ENCODE measurements at places on chromosomes 3 and 15.

DNA sequence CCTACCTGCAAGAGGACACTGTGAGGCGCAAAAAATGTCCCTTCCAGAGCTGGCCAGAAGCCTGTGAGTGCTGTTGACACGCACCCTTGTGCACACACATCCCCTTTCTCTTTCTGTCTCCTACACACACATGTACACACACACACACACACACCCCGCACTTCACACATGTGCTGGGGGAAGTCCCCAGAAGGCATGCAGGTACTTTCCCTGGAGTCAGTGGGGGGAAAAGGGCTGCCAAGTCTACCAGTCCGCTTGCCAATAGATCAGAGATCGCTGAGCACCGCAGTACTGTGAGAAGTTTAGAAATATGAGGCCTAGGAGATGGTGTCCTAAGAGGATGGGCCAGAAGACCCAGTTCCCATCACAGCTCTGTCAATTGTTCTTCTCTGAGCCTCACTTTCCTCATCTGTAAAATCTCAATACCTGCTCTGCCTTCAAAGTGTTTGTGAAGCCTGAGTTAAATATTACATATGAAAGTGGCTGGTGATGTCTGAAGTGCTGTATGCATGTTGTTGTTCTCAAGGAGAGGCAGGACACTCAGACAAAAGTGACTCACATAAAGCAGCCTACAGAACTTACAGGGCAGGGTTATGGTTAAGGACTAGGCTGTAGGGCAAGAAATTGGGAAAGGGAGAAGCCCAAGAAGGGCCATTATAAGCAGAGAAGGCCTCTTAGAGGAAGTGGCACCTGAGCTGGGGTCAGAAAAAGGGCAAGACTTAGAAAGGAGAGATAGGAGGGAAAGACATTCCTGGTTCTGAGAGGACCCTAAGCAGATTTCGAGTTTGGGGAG is 6.8 kb downstream of the IL17RE start:
- no peak for DNase-seq

- no peak for DNase-seq
Observed at GRCh38 chr3:21703291-21703690, 47.7 kb downstream of the ZNF385D start.

DNA sequence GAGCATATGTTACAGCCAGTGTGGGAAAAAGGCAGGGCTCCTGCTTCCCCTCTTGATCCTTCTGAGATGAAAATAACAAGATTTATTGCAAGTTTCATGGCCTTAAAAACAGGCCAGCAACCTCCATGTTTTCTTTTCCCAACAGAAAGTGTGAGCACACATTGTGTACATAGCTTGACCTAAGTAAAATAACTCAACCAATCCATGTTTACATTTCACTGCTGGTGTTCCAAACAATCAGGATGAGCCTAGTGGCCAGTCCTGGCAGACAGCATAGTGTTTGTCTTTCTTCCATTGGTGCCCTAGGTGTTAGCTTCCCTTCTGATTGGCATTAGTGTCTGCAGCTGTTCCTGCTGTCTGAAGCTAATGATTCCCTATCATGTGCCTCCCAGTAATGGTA is 847.7 kb downstream of the EPHA3 start:
- no peak for DNase-seq

- DNase-seq: no peak
Observed at GRCh38 chr3:74009961-74010844, 385.5 kb upstream of the PDZRN3 start.

DNA sequence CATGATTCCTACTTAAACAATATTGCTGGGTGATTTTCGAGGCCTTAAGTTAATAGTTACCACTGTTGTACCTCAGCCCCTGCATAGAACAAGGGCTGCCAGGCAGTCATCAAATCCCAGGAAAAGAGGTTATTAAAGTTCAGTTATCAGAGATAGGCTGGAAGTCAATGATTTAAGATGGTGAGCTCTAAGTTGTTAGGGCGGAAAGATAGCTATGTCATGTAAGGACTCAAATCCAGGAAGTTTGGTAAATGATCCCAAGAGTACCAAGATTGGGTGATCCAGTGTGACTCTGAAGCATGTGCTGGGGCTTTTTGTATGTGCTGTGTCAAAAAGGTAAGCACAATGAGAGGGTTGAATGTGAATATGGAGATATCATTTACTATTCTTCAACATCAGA is 287.9 kb downstream of the NLGN1 start:
- DNase-seq: no peak

GRCh38 chr3:11136116-11136515 is 18.2 kb upstream of the HRH1 start:
- DNase-seq: no peak

- DNase-seq: no peak
Observed at GRCh38 chr3:79568938-79569337, 198.9 kb downstream of the ROBO1 start.

DNA sequence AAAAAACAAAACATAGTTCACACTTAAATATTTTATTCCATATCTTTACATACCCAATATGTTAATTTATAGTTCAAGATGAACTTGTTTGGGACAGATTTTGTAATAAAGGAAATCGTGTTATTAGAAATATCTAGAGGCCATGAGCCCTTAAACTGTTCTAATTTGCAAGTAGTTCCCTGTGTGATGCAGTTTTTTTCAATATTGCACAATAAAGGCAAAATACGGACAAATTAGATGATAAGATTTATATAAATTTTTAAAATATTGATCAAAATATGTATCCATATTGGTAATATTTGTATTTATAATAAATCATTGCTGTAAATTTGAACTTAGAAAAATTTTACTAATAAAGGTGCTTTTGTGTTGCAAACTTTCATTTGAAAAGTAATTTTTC is 23.8 kb downstream of the CTNNB1 start:
- DNase-seq: no peak

GRCh38 chr3:52839892-52840545 is 5.2 kb upstream of the MUSTN1 start:
- no peak for DNase-seq

DNA sequence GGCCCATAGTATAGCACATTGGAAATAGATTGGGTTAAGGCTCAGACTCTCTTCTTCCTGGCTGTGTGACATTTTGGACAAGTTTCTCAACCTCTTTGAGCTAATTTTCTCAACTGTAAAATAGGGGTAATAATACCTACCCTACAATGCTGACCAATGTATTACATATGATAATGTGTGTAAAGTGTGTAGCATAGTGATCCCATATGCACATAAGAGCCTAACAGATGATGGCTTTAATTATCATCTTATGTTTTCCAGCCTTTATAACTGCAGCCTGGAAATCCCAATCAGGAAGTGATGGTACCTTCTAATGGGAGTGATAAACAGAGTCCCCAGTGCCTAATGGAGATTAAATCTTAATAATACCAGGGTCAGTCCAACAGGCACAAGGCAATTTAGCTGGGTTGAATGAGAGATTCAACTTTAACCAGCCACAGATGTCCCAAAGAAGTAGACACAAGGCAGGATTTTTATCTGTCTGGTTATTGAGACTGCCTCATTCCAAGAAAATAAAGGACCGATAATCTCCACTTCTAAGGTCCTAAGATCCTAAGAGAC is 12.0 kb downstream of the ADAMTS9 start:
- DNase-seq: no peak

DNA sequence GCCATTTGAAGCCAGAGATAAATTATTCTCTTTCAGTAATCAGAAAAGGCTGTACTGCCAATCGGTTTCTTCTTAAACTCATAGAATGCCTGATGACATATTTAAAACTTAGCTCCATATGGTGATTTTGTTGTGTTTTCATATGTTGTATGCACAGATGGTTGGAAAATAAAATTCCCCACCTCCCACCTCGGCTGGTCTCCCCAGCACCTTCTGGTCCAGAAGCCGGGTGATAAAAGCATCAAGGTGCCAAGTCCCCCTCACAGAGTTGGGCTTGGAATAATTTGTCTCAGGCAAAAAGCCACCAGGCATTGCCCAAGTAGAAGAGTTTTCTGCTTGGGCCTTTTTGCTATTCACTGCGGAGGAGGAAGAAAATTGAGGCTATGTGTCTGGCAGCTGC is 18.4 kb downstream of the LARS2 start:
- DNase-seq: no peak

GRCh38 chr3:99805160-99805559 is 12.5 kb upstream of the CMSS1 start:
- DNase-seq: no peak

DNA sequence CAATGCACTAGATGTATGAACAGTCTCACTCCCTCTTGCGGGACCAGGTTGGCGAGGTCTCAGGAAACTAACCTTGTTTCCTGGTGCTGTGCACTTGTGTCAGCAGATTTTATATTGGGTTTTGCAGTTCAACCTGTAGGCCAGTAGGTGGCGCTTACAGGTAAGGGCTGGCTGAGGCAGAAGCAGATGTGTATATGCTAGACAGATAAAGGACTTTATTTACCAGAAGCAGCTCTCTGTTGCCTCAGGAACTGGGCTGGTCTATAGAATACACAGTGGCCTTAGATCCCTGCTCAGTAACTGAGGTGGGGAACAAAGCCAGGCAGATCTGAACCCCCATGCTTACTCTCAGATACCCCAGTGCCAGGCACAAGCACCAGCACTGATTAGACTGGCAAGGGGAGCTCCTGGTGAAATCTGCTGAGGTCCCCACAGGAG is 296.8 kb downstream of the DOCK3 start:
- DNase-seq: peak; percentile 22

DNA sequence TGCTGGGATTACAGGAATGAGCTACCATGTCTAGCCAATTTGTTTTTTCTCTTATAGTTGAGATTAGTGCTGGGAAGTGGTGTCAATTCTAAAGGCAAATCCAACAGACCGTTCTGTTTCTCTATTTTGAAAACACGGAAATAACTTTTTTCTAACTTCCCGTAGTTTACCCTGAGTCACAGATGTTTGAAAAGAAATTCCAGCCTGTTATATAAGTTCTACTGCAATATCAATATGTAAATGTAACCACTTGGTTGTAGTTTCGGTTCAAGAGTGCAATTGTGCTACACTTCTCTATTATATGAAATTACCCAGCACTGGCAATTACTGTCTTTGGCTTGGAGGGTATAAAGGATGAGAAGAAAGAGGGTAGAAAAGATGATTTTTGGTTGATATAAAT is 22.3 kb upstream of the GNB4 start:
- DNase-seq: no peak

GRCh38 chr3:156974931-156975330 is 148.8 kb downstream of the LEKR1 start:
- no peak for DNase-seq

- no peak for DNase-seq
Observed at GRCh38 chr3:110456001-110456400, 615.6 kb upstream of the NECTIN3 start.
